ENCODE measurements at places on chromosomes 2 and 18. TPM values are rescaled to one million over a fixed set of nuclear protein-coding genes. Genes with fewer than 3 reads are reported as not detected.

GRCh38 chr2:107412209-107412904, 414.3 kb upstream of the RGPD4 start:
- H3K36me3 ChIP-seq: no peaks in the 10 kb centered on the region
- H3K27me3 ChIP-seq: no peaks in the 10 kb centered on the region
- H3K4me3 ChIP-seq: no peak overlapping the region
- H3K4me1 ChIP-seq: no peaks in the 10 kb centered on the region
- DNase-seq: no peak

DNA sequence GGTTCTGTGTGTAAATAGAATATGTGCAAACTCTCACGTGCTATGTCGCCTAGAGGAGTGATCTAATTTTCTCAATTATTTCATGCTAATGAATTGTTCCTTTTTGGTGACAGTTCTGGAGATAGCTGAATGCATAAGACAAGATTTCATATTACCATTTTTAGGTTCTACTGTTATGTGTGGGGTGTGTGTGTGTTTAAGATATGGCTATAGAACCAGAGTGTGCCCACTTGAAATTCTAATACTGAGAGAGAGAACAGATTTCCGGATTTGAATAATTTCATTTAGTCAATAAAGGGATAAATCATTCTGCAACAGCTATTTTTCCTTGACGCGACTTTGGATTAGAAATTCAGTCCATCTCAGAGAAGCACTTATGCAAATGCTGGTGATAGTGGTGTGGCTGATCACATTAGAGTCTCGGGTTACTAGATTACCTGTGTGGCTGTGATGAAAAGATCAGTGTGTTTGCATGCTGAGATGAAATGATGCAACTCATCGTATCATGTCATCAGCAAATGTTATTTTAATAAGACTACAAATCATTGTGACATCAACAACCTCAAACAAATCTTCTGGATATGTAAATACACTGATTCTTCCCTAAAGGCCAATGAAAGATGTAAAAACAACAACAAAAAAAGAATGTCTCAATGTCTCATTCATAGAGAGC, 415.9 kb downstream of the EPHA4 start:
- DNase-seq: no peak
- H3K36me3 ChIP-seq: no peaks in the 10 kb centered on the region
- H3K27me3 ChIP-seq: no peaks in the 10 kb centered on the region
- no peaks in the 10 kb centered on the region for H3K4me1 ChIP-seq

GRCh38 chr2:78686625-78687153, 338.8 kb upstream of the REG3G start:
- no peaks in the 10 kb centered on the region for H3K27me3 ChIP-seq
- H3K4me3 ChIP-seq: no peak overlapping the region
- H3K27ac ChIP-seq: no peak overlapping the region
- H3K36me3 ChIP-seq: no peaks in the 10 kb centered on the region
- no peaks in the 10 kb centered on the region for H3K4me1 ChIP-seq

GRCh38 chr2:227759411-227760118, 13.9 kb downstream of the SCYGR8 start:
- H3K4me3 ChIP-seq: no peak overlapping the region
- no peaks in the 10 kb centered on the region for H3K36me3 ChIP-seq

- no peaks in the 10 kb centered on the region for H3K4me1 ChIP-seq
- no peaks in the 10 kb centered on the region for H3K36me3 ChIP-seq
- no peak overlapping the region for H3K27ac ChIP-seq
- no peak overlapping the region for H3K4me3 ChIP-seq
Measured at GRCh38 chr2:230166557-230167170, 53.1 kb downstream of the SP110 start.

DNA sequence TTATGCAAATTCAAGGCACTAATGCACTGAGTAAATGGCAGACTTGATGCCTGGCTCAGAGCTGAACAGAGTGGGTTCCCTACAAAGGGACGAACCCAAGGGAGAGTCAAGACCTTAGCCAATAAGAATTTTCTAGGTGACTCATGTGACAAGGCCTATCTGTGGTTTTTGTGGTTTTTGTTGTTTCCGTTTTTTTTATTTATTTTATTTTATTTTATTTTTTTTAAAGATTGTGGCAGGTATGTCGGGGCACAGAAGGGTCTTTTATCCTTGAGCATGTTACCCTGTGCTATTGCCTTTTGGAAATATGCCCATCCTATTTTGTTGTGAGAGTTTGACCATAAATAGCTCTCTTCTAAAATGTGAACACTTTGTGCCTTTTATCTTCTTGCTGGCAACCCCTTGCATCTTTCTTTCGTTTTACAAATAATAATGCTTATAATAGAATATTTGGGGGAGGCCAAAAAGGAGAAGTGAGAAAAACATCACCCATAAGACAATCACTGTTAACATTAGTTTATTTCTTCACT, 113.4 kb upstream of the AQP4 start:
- H3K4me3 ChIP-seq: no peak overlapping the region
- DNase-seq: no peak
- no peaks in the 10 kb centered on the region for H3K27me3 ChIP-seq
- H3K27ac ChIP-seq: no peak overlapping the region
- no peaks in the 10 kb centered on the region for H3K4me1 ChIP-seq

DNA sequence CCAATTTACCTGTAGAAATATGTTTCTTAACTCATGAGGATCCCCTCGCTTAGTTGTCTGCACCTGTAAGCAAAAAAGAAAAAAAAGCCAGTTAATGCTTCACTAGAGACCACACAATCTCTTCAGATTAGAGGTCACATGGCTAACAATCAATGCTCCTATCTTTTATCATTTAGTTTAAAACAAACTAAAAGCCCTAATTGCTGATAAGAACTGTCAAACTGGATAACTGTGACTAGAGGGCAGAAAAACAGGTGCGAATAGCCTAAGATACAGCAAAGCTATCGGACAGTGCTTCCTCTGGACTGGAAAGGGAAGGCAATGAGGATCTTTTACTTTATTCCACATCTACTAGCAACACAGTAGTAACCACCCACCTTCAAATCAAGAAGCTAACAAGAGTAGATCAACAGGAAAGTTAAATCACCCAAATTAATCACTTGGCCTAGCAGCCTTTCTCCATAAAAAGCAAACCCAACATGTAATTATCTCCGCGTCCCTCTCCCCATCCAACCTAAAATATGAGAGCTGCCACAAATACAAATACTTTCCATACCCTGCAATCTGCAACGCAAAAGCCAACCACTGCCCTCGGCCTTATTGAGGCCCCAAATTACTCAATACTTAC, 734 bp downstream of the SLC25A12 start:
- no peaks in the 10 kb centered on the region for H3K27me3 ChIP-seq
- H3K36me3 ChIP-seq: no peaks in the 10 kb centered on the region
- DNase-seq: no peak
- peak overlapping the region; percentile 82 for H3K27ac ChIP-seq
- peak overlapping the region; percentile 88 for H3K4me3 ChIP-seq

DNA sequence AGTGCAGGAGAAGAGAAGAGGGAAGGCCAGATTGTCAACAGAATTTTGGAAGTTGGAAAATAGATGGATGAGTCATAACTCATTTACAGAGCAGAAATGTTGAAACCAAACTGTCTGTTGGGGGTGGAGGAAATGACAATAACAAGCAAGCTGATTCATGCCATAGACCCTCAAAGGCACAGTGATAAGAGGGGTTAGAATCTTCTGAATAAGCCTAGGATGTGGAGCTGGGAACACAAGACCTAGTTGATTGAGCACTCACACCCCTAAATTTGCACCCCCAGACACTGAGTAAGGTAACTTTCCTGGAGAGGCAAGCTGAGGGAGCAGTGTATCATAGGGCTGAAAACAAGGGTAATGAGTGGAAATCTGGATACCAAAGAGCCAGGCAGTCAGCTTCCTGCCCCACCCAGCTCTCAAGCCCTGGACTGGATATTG, 141.4 kb downstream of the SCG2 start:
- no peaks in the 10 kb centered on the region for H3K36me3 ChIP-seq
- H3K4me1 ChIP-seq: no peaks in the 10 kb centered on the region
- H3K27me3 ChIP-seq: no peaks in the 10 kb centered on the region
- no peak for DNase-seq

DNA sequence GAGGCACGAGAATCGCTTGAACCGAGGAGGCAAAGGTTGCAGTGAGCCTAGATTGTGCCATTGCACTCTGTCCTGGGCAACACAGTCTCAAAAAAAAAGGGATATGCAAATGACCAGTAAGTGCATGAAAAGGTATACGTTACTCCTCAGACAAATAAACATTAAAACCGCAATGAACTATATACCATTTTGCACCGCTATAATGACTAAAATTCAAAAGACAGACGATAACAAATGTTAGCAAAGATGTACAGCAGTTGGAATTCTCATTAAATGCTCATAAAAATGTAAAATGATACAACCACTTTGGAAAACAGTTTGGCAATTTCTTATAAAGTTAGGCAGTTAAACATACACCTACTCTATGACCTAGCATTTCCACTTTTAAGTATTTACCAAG, 67.4 kb upstream of the MSH6 start:
- H3K27ac ChIP-seq: no peak overlapping the region
- no peak overlapping the region for H3K4me3 ChIP-seq
- no peaks in the 10 kb centered on the region for H3K27me3 ChIP-seq

DNA sequence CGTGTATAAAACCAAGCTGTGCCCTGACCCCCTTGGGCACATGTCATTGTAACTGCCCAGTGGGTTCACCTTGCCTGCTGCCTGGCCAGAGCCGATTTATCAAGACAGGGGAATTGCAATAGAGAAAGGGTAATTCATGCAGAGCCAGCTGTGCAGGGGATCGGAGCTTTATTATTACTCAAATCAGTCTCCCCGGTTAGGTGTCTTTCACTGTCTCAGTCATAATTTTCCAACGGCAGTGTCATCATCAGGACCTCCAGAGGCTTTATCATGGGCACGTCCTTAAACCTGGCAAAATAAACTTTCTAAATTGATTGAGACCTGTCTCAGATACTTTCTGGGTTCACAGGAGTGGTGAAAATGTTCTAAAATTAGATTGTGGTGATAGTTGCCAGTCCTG, 29.6 kb upstream of the PGAP1 start:
- no peak overlapping the region for H3K4me3 ChIP-seq
- no peak overlapping the region for H3K27ac ChIP-seq
- no peak for DNase-seq
- H3K4me1 ChIP-seq: no peaks in the 10 kb centered on the region

- DNase-seq: no peak
- H3K27ac ChIP-seq: no peak overlapping the region
- H3K4me1 ChIP-seq: peaks cover 6% of the 10 kb centered on the region
- H3K36me3 ChIP-seq: no peaks in the 10 kb centered on the region
Measured at GRCh38 chr2:11683476-11683875, 13.5 kb upstream of the NTSR2 start.

DNA sequence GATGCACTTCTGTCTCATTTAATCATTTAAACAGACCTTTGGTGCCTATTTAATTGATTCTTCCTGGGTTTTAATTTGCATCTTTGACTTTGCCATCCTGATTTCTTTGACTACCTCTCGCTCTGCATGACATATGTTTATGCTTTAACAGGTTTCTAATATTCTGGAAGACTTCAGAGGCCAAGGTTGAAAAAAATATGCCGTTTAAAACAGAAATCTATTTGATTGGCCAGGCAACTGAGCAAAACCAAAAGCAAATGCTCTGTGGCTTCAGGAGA, 303.4 kb downstream of the IRS1 start:
- no peaks in the 10 kb centered on the region for H3K4me1 ChIP-seq
- H3K4me3 ChIP-seq: no peak overlapping the region
- DNase-seq: no peak
- H3K27me3 ChIP-seq: no peaks in the 10 kb centered on the region

- no peak overlapping the region for H3K27ac ChIP-seq
- DNase-seq: no peak
- H3K4me3 ChIP-seq: no peak overlapping the region
Measured at GRCh38 chr18:54134053-54134452, 90.4 kb downstream of the MBD2 start.

DNA sequence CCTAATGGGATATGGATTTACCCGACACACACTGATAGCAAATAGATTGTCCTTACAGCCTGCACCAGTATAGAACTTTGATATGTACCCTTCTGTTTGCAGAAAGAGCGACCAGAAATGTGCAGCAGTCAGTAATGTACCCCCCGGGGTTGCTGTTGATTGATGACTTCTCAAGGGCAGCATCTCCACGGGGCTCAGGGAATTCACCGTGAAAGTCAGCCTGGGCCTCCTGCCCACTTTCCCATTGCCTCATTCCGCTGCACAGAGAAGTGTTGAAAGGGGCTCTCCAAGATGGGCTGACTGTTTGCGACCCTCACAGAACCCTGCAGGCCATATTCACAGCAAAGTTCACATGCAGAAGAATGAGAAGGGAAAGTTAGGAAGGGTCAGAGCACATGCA, 241.3 kb downstream of the PRKCE start:
- no peak overlapping the region for H3K4me3 ChIP-seq
- no peak overlapping the region for H3K27ac ChIP-seq
- H3K4me1 ChIP-seq: peaks cover 15% of the 10 kb centered on the region

GRCh38 chr2:204705243-204705932, 160.1 kb downstream of the PARD3B start:
- no peaks in the 10 kb centered on the region for H3K27me3 ChIP-seq
- no peaks in the 10 kb centered on the region for H3K4me1 ChIP-seq
- DNase-seq: no peak
- H3K4me3 ChIP-seq: no peak overlapping the region
- H3K36me3 ChIP-seq: no peaks in the 10 kb centered on the region

DNA sequence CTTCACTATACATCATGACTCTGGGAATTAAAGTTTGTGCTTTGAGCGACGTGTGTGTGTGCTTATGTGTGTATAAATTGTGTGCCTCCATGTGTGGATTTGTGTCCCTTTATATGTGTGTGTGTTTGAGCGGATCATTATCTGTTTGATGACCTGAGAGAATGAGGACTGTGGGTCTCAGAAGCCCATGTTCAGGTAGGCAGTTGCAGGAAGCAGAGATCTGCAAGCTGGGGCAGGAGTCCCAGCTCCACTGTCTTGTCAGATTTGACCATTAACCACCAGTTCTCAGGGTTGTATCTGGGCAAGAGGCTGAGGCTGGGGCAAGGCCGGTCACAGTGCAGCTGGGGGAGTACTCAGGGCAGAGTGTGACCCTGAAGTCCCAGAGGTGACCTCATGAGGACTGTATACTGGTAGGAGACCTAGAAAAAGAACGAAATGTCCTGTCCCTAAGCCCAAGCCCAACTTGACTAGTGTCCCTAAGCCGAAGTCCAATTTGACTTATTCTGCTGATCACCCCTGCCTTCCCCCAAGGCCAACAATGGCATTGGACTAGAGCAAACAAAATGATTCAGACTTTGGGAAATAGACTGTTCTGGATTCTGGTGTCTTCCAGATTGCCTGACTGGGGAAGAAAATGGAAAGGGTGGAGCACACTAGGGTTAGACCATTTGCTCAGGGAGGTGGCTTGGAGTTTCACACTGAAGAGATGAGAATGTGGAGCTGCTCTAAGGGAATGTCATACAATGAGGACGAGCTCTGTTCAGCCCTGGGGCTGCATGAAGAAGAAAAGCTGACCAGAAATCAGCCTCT, 28.1 kb downstream of the RHOB start:
- no peaks in the 10 kb centered on the region for H3K36me3 ChIP-seq
- H3K4me3 ChIP-seq: no peak overlapping the region
- no peaks in the 10 kb centered on the region for H3K27me3 ChIP-seq

KIDINS220 gene
- total RNA-seq: 79.3 TPM

PKDCC gene
- 63.7 TPM for total RNA-seq

PXDN gene
- 15.4 TPM for total RNA-seq

TNFRSF11A gene
- 29.5 TPM for total RNA-seq

IL36RN gene
- not detected for total RNA-seq

PAX8 gene
- total RNA-seq: 1.6 TPM

EML6 gene
- total RNA-seq: 2.7 TPM

All from transverse colon (tissue), 4 donors.